Naive thymus-derived CD4-positive, alpha-beta T cell (primary cell): ENCODE measurements at places on chromosomes 7 and 10. TPM values are rescaled to one million over a fixed set of nuclear protein-coding genes. Genes with fewer than 3 reads are reported as not detected.

PFKP gene
- total RNA-seq, result 43.8 TPM

LIPJ gene
- 0.19 TPM for total RNA-seq

HMX3 gene
- total RNA-seq, result not detected

PPP2R2D gene
- 60.4 TPM for total RNA-seq
